ENCODE measurements at places on chromosomes 3 and 15.

GRCh38 chr3:11532931-11533391 lies 110.8 kb downstream of the VGLL4 start:
- DNase-seq: no peak

- no peak for DNase-seq
Measured at GRCh38 chr3:162354356-162354755, 857.7 kb downstream of the OTOL1 start.

GRCh38 chr3:171269542-171269941 lies 190.7 kb downstream of the TNIK start:
- DNase-seq: no peak

DNA sequence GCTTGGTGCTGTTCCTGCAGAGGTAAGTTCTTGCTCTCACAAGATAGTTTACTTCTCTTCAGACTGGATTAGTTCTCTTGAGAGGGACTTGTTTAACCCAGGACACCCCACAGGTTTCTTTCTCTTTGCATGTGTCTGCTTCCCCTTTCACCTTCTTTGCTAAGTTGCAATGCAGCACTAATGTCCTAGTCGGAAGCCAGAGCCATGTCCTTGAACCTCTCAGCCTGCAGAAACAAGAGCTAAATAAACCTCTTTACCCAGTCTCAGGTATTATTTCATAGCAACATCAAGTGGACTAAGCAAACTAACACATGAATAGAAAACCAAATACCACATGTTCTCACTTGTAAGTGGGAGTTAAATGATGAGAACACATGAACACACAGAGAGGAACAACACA lies 915.2 kb downstream of the NSUN3 start:
- no peak for DNase-seq

DNA sequence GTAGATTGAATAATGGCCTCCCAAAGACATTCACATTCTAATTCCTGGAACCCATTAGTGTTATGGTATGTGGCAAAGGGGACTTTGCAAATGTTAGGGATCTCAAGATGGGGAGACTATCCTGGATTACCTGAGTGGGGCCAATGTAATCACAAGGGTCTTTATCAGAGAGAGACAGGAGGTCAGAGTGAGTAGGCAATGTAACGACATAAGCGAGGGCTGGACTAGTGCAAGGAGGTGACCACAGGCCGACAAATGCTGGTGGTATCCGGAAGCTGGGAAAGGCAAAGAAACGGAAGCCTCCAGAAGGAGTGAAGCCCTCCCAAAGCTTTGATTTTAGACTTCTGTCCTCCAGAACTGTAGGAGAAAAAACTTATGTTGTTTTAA lies 26.5 kb upstream of the AQP9 start:
- no peak for DNase-seq

- DNase-seq: no peak
Measured at GRCh38 chr15:64731805-64732151, 43.6 kb downstream of the RBPMS2 start.

GRCh38 chr3:39165518-39165917 lies 12.1 kb upstream of the CSRNP1 start:
- no peak for DNase-seq

- DNase-seq: no peak
Measured at GRCh38 chr15:101810876-101811275, 1.1 kb upstream of the OR4F15 start.

- peak; percentile 29 for DNase-seq
Measured at GRCh38 chr3:56855856-56856512, 54.2 kb upstream of the ARHGEF3 start.

- DNase-seq: no peak
Measured at GRCh38 chr3:39981547-39982184, 172.3 kb downstream of the MYRIP start.

DNA sequence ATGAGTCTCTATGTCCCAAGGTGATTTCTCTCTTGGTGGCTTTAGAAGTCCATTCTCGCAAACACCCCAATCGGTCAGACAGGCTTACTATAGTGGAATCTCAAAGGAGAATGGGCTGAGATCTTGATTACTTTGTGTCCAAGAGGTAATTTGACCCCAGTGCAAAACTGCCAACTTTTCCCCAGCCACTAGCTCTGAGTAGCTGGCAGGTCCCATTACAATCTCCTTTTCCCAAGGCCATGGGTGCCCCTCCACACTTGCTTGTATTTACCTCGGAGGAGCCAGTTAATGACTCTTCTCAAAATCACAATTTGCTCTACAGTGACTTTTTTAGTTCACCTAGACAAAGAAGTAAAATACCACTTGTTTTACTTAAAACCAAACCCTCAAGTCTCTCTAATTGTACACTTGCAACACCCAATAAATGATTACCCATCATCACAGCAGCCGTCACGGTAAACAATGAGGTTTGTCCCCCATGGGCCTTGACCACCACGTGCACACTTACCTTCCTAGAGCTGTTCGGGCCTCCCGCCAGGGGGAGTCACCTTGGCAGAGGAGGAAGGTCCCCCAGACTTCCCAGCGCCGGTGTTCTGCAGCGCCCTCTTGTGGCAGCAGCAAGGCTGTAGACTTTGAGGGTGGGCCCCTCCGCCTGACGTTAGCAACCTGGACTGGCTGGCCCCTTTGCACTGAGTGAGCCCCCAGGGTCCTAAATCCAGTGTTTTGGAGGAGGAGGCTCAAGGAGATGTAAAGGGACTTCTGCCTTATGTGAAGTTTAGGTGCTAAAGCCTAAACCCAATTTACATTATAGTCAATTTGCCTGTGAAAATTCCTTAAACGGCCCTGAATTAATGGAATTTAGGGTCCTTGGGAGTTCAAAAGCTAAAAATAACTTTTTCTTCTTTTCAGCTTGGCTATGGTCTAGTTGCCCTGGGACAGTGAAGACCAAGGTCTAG lies 18.7 kb upstream of the HDAC11 start:
- peak; percentile 75 for DNase-seq

DNA sequence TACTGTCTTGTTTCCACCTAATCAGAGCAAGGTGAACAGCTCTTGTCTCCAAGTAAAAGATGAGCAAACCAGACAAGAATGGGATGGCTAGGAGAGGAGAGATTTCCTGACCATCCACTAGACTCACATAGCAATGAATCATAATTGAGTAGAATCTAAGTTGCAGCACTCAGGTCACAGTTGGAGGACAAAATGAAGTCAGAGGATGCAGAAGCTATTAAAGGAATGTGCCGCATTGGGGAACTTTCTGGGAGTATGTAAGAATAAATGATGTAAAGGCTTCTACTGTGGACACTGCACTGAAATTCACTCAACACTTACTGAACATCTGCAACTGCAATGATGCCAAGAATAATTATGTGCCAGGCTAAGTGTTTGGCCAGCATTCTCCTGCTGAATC lies 217.4 kb upstream of the WNT5A start:
- DNase-seq: no peak

- no peak for DNase-seq
Measured at GRCh38 chr3:100899440-100900091, 93.7 kb downstream of the ABI3BP start.

GRCh38 chr3:178777718-178778411 lies 241.6 kb downstream of the KCNMB2 start:
- DNase-seq: no peak

DNA sequence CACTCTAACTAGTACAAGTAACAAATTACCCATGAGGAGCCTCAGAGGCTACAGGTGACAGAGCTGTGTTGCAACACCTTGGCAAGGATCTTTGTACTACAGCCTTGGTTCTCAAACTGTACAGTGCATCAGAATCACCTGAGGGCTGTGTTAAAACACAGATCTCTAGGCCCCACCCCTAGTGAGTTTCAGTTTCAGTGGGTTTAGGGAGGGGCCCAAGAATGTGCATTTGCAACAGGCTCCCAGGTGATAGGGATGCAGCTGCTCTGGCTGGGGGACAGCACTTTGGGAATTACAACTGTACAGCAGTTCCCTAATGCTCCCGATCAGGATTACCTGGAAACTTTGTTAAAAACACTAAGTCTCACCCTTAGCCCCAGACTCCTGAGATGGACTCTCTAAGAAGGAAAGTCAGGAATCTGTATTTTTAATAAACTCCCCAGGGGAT lies 66.1 kb upstream of the NR2F2 start:
- no peak for DNase-seq

- DNase-seq: no peak
Measured at GRCh38 chr3:113295463-113295862, 84.1 kb downstream of the BOC start.

DNA sequence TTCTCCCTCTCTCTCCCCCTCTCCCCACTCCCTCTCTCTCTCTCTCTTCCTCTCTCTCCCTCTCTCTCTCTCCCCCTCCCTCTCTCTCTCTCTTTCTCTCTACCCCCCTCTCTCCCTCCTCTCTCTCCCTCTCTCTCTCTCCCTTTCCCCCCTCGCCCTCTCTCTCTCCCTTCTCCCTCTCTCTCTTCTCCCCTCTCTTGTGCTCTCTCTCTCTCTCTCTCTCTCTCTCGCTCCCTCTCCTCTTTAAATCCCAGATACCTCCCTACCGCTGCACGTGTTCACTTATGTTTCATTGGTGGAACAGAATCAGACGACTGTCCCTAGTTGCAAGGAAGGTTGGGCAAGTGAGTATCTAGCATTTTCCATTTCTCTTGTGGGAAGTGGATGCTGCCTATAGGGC lies 166.5 kb downstream of the EBLN2 start:
- DNase-seq: no peak

DNA sequence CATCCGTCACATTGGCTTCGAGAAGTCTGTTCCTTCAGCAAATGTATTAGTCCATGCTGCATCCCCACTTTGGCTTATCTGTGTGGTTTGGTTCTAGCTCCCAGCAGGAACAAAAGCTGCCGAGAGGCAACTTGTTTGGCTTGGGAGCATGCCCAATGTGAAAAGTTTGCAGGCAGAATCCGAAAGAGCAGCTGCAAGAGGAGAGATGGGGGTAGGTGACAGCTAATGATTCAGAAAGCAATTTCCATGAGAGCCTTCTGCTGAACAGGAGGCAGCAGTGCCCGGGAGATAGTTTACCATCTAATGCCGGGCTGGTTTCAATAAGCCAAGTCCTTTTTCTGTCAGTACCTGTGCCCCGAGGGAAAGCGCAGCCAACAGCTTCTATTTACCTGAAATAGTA lies 60.2 kb downstream of the GRM7 start:
- no peak for DNase-seq

DNA sequence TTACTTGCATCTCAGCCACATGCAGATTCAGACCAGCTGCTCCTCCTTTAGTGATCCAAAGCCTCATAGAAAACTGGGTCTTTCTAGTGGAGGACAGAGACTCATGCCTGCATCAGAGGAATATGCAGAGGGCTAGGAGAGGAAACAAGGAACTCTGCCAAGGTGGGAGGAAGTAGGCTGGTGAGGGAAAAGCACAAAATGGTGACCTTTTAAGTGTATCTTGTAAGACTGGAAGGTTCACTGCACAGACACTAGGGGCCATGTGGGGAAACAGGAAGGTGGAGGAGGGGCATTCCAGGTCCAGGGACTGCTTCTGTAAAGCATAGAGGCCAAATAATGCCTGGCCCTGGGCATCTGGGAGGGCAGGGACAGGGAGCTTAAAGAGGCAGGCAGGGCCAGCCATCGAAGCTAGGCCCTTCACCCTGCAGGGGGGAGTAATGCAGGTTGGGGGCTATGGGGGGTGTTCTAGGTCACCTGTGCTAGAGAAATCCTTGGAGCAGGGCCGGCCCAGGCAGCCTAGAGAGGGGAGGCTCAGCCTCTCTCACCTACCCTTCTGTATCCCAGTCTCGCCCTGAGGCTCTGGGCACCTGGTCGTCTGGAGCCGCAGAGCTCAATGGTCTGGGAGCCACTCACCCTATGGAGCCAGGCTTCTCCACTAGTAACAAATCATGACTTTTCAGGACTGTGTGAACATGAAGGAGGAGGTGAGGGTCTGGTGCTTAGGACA lies 117.7 kb downstream of the DNAJB8 start:
- DNase-seq: no peak

DNA sequence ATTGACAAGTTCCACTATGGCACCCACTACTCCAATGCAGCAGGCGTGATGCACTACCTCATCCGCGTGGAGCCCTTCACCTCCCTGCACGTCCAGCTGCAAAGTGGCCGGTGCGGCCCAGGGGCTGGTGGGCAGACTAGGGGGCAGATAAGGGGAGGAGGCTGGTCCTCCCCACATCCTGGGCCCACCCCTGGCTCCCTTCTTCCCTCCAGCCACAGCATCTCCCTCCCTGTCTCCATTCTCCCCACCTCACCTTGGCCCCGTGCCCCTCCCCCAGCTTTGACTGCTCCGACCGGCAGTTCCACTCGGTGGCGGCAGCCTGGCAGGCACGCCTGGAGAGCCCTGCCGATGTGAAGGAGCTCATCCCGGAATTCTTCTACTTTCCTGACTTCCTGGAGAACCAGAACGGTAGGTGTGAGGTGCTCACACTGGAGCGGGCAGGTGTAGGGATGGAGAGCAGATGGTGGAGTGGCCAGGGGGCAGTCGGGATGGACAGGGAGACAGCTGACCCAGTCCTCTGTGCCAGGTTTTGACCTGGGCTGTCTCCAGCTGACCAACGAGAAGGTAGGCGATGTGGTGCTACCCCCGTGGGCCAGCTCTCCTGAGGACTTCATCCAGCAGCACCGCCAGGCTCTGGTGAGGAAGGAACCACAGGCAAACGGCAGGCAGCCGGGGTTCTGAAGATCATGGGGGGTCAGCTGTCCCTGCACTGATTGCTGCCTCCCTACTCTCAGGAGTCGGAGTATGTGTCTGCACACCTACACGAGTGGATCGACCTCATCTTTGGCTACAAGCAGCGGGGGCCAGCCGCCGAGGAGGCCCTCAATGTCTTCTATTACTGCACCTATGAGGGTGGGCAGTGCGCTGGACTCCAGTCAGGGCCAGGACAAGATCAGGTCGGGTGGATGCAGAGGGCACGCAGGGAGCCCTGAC lies 26.0 kb downstream of the NBEAL2 start:
- DNase-seq: peak; percentile 20

GRCh38 chr15:71278989-71279756 lies 163.9 kb downstream of the THSD4 start:
- no peak for DNase-seq

DNA sequence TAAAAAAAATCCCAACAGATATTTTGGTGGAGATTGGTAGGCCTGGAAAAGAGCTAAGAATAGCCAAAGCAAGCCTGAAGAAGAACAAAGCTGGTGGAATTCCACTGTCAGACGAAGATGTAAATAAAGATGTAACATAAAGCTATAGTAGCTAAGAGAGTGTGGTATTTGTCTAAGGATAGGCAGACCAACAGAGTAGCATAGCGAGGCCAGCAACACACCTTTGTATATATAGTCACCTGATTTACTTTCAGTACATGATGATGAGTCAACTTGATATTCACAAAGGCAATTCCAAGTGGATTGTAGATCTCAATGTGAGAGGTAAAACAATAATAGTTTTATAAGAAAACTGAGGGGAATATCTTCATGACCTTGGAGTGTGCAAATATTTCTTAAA lies 53.6 kb upstream of the SYN2 start:
- no peak for DNase-seq

DNA sequence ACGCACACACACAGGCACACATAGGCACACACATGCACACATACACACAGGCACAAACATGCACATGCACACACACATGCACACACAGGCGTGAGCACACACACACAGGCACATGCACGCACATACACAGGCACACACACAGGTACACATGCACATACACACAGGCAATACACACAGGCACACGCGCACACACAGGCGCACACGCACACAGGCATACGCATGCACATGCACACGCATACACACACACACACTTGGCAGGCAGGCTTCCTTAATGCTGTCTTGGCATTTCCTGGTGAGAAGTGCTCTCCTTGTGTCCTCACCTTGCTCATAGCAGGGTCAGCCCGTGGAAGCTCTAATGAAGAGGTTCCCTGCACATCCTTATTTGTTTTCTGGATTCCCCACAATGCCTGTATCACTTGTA lies 8.4 kb upstream of the SLCO2A1 start:
- no peak for DNase-seq
